ENCODE measurements at places on chromosomes 11 and 22. TPM values are rescaled to one million over a fixed set of nuclear protein-coding genes. Genes with fewer than 3 reads are reported as not detected.

Gene OR8A1
- not detected for total RNA-seq

Gene GAL3ST3
- not detected for total RNA-seq

Gene ASCL2
- total RNA-seq, result not detected

Gene CDCA5
- total RNA-seq, result 1.6 TPM

Gene TSGA10IP
- total RNA-seq, result not detected

Gene SYCE3
- 0.94 TPM for total RNA-seq

Gene TXNRD2
- total RNA-seq, result 18.6 TPM

Gene LIF
- total RNA-seq, result 12.8 TPM

Gene HPX
- 0.77 TPM for total RNA-seq

Gene MPEG1
- total RNA-seq, result not detected

Gene GPR83
- not detected for total RNA-seq

Gene ZNF215
- total RNA-seq, result 3.0 TPM

Gene TSKU
- total RNA-seq, result 9.3 TPM

All from bronchial smooth muscle cell (primary cell).